ENCODE measurements at places on chromosomes 7 and 10.

- no peak for DNase-seq
Observed at GRCh38 chr7:31955021-31955420, 115.2 kb downstream of the PDE1C start.

DNA sequence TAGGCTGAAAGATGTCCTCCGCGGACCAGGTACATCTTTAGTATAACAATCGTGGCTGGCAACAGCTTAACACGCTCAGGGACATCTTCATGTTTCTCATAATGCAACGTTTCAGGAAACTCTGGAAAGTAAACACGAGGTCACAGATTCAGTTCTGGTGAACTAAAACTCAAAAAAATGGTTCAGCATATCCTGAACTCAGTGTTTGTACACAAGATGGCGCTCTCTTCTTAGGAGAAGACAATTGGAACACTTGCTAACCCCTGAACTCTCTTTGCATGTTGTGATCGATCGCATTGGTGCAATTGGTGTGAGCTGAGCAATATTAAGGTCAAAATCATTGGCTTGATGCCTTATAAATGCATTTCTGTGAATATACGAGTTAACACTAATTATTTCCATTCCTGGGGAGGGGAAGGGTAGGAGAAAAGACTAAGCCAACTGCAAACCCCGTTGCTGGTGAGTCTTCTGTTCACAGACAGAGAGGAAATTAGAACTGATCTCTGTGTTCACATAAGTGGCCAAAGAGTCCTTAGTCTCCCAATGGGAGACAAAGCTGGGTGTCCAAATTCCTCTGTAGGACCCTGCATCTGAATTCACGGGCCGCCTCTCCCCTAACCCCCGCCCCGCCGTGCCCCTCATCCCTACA is 52.6 kb upstream of the FAM180A start:
- no peak for DNase-seq

DNA sequence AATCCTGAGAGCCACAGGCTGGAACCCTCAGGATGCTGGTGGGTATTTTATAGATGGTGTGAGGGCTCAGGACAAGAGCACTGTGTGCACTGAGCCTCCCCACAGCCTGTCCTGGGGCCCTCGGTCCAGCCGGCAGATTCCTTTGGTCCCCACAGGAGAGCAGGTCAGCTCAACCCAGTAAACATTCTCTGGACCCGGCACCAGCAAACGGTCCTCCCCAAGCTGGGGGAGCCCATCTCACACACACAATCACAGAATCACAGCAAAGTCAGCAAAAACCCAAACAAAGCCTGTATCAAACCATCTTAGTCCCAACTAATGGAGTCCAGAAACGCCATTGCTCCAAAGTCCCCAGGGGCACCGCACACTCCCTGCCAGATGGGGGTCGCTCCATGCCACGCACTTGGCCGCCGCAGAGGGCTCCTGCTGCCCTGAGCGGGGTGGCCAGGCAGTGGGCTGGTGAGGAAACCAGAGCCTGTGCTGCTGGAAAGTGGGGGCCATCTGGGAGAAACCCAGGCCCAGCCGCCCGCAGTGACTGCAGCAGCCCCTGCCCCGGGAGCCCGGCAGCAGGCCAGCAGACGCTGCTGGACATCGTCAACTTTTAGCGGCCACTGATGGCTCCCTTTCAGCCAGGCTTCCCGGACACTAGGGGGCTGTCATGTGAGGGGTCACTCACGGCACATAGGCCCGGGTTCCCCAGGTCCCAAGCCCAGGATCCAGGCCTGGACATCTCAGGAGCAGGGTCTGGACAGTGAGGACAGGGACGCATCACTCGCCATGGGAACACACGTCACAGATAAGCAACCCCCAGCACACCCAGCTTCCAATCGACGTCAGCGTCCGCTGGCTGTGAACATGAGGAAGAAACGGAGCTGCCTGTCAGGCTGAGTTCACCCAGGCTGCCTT is 52.6 kb downstream of the DPYSL4 start:
- no peak for DNase-seq

- DNase-seq: no peak
Observed at GRCh38 chr7:158782761-158783401, 46.4 kb downstream of the ESYT2 start.

- no peak for DNase-seq
Observed at GRCh38 chr10:28664369-28664740, 13.0 kb upstream of the BAMBI start.

GRCh38 chr7:90574820-90575187 is 21.3 kb upstream of the CDK14 start:
- DNase-seq: no peak

- no peak for DNase-seq
Observed at GRCh38 chr7:5462216-5462615, 38.6 kb upstream of the TNRC18 start.

- peak; percentile 0 for DNase-seq
Observed at GRCh38 chr7:94510582-94511496, 1.2 kb downstream of the CASD1 start.

- no peak for DNase-seq
Observed at GRCh38 chr7:91533996-91534395, 269.8 kb downstream of the FZD1 start.

DNA sequence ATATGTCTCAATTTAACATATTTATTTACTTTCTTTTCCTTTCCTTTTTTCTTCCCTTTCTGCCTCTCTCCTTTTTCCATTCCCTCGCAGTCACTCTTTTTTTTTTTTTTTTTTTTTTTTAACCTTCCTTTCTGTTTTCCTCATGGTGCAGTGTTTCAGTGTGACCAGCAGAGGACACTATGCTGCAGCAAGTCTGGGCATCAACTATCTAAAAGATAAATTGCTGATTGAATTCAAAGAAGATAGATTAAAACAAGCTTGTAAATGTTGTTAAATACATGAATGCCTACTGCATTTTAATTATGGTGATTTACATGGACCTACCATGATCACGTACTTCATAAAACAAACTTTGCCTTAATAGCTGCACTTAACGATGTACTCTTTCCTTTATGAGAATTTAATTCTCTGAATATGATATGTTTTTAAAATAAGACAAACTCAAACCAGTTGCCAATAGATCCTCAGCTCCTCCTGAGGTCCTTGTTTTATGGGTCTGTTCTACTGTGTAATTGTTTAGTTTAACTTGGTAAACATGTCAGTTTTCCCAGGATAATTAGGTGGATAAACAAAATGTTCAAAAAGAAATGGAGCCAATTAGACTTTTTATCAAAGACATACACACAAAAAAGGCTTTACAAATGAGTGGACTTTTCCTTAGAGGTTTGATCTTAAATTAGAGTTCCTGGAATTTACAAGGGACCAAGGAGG is 101.0 kb upstream of the AGR3 start:
- DNase-seq: no peak

DNA sequence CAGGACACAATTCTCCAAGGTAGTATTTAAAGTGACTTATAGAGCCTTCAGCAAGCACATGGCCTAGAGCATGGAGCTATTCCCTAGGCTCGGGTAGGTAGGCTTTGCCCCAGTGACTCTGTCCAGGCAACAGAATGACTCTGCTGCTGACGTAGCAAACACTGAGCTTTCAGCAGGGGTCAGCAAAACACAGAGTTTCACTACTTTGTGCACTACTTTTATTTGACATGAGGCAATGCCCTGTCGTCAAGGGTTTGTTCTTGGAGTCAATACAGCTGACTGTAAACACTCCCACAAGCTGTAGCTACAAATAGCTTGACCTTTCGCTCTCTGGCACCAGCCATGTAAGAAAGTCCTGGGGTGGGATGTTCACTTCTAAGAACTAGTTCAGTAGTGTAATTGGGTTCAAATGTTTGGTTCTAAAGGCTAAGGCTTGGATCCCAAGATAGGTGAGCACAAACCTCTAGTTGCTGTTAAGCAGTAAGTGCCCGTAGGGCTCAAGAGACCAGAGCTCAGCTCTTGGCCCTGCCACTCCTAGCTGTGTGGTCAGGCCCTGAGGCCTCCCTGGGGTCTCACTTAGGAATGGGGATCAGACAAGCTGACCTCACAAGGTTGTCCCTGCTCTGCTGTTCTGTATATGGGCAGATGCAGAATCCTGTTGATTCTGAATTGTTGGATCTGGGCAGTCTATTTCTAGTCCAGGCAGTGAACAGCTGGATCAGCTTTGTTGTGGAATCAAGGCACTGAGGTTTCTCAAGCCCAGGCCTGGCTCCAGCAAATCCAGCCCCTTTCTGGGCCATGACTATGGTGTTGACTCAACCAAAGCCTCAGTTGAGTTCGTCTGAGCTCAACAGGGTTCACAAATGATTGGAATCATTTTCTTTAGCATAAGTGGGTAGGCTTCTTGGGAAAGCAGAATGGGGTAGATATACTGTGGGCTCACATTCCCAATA is 10.7 kb downstream of the NODAL start:
- DNase-seq: no peak

- no peak for DNase-seq
Observed at GRCh38 chr10:75014516-75015230, 96.8 kb upstream of the SAMD8 start.

DNA sequence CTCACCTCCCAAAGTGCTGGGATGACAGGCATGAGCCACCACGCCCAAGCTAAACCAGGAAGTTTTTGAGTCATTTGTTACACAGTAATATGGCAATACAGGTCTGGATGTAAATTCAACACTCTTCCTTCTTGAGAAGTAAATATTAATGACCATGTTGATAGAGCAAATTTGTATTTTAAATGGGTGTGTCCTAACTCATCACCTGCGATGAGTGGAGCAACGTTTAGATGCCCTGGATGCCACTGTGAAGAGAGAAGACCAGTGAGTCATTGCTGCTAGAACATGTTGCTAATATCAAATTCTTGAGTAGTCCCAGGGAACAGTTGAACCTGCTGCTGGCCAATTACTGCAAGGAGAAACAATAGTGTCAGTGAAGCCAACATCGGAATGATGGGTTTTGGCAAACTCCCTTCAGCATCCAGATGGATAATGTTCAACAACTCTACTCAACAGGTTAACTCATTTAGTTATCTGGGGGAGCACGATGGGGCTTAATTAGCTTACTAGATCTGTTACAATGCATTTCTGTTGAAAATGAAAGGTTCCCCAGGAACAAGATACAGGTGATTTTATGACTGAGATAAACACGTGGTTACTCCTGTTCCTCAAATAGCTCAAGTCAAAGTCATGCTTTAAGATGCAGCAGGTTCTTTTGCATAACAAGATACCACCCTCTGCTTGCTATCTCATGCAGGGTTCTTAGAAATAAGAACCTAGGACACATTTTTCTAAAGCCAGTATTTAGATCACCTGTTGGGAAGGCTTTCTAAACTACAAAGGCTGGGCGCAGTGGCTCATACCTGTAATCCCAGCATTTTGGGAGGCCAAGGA is 146.8 kb downstream of the CALN1 start:
- no peak for DNase-seq

GRCh38 chr10:112741830-112742402 is 208.1 kb upstream of the TCF7L2 start:
- DNase-seq: no peak

GRCh38 chr7:9029681-9030530 is 596.5 kb downstream of the NXPH1 start:
- no peak for DNase-seq

DNA sequence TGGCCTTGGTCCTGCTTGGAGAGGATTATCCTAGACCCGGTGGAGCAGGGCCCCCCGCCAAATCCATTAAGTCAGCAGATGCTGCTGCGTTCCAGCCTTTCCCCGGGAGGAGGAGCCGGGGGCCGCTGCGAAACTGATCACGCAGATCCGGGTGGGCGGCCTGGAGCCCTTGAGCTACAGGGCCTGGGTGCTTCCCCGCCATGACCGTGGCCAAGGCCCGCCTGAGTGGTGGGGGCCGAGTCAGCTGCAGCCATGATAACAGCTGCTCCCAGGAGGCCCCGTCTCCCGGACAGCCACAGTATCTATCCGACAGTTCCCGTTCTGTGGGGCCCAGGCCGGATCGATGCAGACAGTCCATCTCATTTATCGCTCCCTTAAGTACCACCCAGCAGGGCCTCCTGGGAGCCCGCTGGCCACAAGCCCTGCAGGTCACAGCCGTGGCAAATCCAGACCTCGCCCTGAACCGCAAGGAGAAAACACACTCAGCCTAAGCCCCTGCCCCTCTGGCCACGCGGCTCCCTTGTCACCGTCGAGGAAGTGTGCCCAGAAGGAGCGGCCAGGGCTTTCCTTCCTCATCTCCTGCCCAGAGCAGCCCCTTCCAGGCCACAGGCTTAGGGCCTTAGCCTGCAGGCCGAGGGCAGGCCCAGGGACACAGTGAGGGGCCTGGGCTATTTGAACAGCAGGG is 34.4 kb upstream of the SLC29A4 start:
- no peak for DNase-seq

GRCh38 chr7:147903536-147904218 is 686.9 kb upstream of the C7orf33 start:
- no peak for DNase-seq

DNA sequence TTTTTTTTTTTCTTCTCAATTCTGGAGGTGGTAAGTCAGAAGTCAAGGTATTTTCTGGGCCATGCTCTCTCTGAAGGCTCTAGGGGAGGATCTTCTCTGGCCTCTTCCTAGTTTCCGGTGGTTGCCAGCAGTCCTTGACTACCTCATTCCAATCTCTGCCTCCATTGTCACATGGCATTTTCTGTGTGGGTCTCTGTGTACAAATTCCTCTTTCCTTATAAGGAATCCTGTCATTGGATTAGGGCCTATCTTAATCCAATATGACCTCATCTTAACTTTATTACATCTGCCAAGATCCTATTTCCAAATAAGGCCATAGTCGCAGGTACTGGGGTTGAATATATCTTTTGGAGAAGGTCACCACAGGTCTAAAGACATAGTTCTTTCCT is 129.3 kb upstream of the PRR15 start:
- no peak for DNase-seq

DNA sequence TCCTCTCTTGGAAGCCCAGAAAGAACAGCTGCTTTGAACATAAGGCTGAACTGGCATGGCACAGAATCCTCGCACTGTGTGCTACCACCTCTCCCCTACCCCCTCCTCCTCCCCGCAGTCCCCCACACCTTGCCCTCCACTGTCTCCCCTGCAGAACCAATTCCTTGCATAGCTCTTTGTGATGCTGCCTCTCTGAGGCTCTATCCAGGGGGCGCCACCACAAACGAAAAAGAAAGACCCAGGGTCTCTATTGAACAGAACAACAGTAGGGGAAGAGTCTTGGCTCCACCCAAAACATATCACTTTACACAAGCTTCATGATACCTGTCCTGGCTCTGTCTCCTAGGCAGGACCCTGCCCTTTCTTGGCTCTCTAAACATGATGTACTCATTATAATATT is 26.2 kb upstream of the EBLN1 start:
- no peak for DNase-seq

DNA sequence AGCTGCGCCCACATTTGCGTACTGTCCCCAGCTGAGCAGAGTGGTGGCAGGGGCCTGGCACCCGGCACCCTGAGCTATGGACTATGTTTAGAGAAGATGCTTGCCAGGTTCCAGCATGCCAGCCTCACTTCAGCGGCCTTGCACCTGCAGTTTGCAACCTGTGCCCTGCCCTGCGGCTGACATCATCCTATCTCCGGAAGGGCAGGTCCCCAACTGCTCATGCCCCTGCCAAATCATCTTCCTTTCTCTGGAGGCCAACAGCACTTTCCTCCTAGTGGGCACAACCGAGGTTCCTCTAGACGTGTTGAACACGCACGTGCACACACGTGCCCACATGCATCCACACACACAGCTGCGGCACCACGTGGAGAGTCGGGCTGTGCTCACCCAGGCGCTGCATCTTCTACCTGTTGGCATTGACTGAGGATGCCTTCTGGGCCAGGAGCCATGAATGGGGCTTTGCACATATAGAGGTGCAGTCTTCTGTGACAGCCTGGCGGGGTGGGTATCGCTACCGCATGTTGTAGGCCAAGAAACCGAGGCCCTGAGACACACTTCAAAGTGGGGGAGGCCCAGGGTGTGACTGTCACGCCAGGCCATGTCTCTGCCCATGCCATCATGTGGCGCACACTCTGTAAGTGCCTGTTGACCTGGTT is 24.5 kb downstream of the CNPY1 start:
- DNase-seq: no peak

- DNase-seq: no peak
Observed at GRCh38 chr10:21572578-21572977, 38.5 kb downstream of the MLLT10 start.
